Heart right ventricle (tissue), 16 donors: ENCODE measurements at places on chromosomes 2 and 18.

- peak; percentile 6 for DNase-seq
Observed at GRCh38 chr18:41371156-41372045, 583.6 kb upstream of the PIK3C3 start.

DNA sequence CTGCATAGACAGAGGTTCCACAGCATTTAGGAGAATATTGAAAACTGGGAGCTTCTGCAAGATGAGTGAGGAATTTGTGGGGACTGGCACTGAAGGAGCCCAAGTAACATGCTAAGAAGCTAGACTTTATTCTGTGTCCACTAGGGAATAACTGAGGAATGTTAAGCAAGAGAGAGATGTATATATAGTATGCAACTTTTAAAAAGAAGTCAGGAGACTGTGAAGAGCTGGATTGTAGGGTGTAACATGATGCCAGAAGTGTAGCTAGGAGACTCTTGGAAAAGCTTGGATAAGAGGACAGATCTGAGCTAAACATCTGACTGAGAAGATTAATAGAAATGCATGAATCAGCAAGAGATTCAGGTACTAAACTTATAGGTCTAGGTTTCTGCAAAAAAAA is 270.6 kb upstream of the MMADHC start:
- DNase-seq: no peak

DNA sequence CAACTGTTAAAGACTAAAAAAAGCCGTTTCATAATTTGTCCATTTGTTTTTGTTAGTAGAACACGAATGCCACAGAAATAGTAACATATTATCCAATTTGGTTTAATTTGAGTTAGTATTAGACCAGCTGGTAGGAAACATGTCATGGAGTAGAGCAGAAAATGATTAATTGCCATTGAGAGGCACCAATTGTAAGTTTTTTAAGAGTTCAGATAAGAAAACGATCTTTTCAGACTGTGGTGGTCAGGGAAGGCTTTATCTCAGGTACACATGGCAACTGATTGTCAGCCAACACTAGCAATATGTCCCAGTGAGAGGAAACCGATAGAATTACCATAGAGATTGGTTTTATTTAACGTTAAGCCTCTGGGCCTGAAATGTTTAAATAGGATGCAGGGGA is 438.2 kb upstream of the MAP2 start:
- DNase-seq: no peak

DNA sequence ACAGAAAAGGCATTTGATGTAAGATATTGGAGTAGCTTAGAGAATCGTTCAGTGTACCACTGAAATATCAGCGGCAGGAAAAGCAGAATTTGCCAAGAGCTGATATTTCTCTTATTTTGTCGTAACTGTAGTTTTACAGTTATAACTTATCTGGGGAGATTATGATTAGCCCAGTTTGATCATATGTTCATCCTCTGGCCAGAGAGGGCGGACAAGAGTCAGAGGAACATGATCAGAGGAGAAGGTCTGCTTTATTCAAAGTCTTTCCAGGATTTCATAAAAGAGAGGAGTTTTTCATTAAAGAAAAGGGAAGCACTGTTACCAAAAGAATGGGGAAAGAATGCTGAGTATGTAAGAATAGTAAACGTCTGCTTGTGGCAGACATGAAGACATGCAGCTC is 1655.6 kb downstream of the DPP10 start:
- no peak for DNase-seq

DNA sequence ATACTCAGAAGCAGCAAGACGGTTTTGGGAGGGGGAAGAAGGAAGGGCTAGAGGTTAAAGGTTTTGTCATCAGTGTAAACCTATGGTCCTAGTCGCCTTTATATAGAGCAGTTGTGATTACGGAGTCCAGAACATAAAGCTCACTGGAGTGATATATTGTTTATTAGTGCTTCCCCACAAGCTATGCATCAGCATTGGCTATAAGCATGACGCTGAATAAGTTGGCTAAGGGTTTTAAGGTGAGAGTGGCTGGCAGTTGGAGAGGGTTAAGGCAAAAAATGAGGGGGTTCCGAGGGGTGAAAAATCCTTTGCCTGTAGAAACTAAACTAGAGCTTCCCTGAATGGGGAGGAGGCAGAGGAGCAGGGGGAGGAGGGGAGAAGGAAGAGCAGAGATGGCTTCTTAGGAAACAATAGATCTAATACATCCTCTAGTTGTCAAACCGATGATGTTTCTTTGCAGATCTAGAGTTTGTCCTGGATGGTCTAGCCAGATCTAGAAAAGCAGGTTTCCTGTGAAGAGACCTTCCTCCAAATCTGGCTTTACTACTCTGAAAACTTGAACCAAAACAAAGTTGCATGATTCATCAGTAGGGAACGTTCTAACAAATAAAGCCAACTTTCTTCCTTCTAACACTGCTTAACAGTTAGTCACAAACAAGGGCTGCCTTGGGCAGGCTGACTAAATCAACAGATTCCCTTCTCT is 2.5 kb downstream of the KLF7 start:
- DNase-seq: no peak

DNA sequence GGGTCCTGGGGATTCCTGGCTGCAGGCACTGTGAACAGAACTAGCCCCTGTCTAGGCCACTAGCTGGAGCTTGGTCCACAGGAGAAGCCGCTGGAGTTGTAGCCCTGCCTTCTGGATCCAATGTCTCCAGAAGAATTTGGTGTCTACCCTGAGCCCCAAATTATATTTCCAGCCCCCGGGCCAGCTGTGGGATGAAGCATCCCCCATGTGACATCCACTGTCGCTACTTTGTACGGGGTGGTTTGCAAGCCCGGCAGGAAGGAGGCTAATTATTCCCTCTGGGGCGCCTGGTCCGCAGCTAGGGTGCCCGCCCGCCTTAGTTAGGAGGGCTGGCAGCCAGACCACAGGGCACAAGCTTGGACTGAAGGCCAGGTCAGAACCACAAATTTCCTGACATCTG is 106.5 kb downstream of the SMAD7 start:
- no peak for DNase-seq

DNA sequence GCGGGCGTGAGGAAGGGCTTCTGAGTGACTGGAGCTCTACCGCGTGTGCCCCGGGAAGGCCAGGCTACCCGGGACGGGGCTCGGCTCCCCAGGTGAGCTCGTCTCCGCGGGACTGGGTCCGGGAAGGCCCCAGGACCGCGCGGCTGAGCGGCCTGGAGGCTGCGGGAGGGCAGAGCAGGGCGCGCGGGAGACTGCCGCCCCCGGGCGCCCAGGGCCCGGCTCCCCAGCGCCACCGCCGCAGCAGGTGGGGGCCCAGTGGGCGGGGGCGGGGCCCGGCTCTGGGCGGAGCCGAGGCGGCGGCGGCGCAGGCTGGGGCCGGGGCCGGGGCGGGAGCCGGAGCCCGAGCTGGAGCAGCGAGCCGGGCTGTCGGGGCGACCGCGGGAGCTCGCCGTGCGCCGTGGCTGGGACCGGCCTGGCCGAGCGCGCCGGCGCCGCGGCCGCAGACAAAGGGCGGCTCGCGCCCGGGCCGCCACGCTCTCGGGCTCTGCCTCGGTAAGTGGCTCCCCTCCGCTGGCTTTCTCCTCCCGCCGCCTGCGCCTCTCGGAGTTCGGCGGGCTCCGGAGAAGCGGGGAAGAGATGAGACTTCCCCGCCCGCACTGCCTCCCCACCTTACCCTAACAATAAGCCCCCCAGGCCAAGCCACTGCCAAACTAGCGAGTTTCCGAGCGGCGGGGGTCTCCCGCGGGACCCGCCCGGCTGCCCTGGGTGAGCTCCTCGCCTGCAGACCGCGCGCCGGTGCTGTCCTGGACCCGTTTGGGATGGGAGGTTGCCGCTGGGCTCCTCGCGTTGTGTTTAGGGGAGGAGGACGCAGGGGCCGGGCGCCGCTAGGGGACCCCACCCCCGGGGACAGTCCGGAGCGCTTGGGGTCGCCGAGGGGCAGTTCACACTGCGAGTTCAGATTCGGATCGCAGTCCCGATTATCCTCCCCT is at the start of gene MAPK4:
TSS of gene MAPK4 (plus strand) at position 336 of the 929 bp plus-strand sequence. CDS start 103,872 bp downstream, outside the sequence.
- no peak for DNase-seq

DNA sequence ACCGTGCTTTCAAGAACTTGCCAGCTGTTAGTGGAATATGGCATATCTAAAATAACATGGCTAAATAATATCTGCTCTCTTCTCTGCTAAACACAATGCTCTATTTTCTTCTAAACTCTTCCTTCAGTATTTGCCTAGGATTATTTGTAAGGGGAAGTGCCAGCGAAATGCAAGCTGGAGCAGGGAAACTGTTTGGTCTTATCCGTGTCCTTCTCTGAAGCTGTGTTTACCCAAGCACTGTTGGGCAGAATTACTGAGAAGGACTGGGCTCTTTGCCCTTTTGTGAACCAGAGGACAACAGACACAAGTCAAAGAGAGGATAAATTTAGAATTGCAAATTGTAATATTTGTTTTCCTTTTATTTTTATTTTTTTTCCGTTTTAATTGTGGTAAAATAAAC is 23.6 kb downstream of the CPO start:
- no peak for DNase-seq

GRCh38 chr2:43319541-43319940 is 93.1 kb upstream of the ZFP36L2 start:
- no peak for DNase-seq

- no peak for DNase-seq
Observed at GRCh38 chr2:31940920-31941319, 69.9 kb downstream of the MEMO1 start.

- no peak for DNase-seq
Observed at GRCh38 chr18:48992133-48992532, 41.4 kb upstream of the SMAD7 start.

- DNase-seq: no peak
Observed at GRCh38 chr2:170141865-170142264, 36.1 kb upstream of the MYO3B start.

DNA sequence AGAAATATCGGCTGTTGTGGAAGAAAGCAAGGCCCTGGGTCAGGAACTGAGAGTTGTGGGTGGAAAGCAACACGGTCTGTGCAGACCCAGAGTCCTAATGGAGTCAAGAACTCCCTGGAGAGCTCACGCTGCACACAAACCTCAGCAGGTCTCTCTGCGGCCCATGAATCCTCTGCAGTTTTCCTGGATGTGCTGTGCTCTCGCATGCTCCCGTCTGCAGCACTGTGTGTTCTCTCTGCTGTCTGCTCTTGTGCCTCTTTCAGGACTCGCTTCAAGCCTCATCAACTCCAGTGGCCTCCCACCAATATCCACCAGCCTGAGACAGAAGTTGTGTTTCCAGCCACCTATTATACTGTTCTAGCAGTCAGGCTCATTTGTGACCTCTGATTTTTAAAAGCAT is 24.3 kb downstream of the RNU4ATAC start:
- no peak for DNase-seq

DNA sequence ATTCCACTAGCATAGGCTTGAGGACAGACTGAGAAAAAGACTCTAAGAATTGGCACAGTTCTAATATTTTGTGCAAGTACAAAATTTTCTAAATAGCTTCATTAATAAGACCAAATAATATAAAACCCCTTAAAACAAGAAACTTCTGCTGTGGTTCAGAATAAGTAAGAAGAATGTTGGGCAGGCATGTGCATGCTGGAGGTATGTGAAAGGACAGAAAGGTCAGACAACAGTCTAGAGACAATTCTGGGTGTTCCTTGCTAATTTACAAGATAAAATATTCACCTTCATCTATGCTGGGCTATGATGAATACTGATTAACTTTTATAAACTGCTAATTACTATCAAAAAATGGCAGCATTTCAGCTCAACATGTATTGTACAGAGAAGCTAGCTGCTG is 14.9 kb downstream of the CEBPZOS start:
- no peak for DNase-seq

DNA sequence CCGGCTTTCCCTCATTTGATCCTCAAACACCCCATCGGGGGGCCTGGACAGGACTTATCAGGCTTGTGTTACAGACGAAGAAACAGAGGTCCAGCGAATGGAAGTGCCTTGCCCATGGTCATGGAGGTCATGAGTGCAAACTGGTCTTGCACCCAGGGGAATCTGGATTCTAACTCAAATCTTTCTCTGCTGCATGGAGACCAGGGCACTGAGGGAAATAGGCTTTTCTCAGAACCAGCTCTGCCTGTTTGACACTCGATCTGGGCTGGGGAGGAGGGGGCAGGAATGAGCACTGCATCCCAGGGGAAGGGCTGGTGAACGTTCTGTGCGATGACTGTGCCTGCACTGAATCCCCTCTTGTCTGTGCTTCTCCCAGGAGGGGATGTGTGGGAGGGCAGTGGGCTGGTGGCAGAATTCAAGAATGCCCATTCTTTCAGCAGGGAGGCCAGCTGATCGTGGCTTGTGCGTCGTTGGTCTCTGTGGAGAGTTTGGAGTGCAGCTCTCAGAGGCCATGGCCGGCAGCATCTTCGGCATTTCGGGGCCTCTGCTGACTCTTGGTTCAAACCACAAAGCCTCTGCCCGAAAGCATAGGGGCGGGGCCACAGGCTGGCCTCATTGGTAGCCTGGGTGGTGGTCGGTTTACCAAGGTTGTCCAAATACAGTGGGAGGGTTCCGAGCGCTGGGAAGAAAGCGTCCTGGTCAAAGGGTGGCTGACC is 171.6 kb downstream of the DDX1 start:
- DNase-seq: no peak

- DNase-seq: peak; percentile 32
Observed at GRCh38 chr2:42368817-42369531, 8.0 kb upstream of the COX7A2L start.

DNA sequence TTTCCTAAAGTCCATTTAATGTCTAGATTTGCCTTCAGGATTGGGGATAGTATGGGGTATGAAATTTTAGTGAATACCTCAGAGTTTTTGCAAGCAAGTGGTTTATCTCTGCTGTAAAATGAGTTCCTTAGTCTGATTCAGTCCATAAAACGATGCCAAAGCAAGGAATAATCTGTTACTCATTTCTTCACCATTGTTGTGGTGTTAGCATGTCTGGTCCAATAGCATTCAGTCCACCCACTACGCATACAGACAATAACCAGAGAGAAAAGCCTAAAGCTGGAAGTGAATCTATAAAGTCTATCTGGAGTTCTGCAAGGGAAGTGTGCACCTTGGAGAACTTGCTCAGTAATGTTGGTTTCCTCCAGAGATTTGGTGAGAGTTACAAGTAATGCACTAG is 12.9 kb upstream of the DPP4 start:
- DNase-seq: no peak

GRCh38 chr18:22345718-22346117 is 72.0 kb downstream of the CTAGE1 start:
- DNase-seq: no peak
